Stimulated activated CD4-positive, alpha-beta T cell treated with anti-CD3 and anti-CD28 coated beads, Interleukin-1b, Interleukin-23, amount 100 ng/mL, for 1 hour (primary cell): ENCODE measurements at places on chromosomes 1 and 21.

DNA sequence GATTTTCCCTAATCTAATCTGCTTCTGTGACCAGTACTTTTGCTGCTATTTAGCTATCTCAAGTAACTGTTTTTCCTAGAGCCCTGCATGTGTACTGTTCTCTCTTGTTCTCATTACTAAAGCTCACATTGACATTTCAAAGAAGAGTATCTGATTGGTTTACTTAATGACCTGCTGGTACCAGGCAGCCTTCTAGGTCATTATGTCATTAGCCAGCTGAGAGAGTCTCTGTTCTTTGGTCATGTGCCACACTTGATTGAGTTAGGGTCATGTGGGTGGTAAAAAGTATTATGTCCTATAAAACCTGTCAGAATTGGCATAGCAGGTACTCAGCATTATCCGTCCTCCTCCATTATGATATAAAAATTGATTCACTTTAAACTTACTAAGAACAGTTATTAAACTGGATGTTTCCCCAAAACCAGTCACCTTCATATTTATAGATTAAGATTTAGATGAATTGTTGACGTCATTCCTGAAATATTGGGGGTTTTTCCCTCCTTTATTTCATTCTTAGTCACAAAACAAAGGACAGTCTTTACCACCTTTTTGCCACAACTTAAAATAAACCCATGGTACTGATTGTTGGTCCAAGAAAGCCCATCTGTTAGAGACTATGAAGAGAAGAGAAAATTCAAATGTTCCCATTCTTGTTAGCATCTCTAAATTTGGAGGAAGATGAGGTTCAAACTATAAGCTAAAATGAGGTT is 22.2 kb downstream of the FNDC5 start:
- DNase-seq = no peak

GRCh38 chr1:228508840-228509415 is 21.7 kb downstream of the RNF187 start:
- no peak for DNase-seq

GRCh38 chr1:70866542-70867264 is 180.9 kb downstream of the PTGER3 start:
- no peak for DNase-seq

- no peak for DNase-seq
Measured at GRCh38 chr1:34929497-34929852, at the start of gene DLGAP3. DLGAP3 (minus strand) TSS chr1:34929650; CDS start chr1:34905383, 24,267 bp downstream.

- DNase-seq = no peak
Measured at GRCh38 chr1:207234690-207235089, 86.8 kb upstream of the CD55 start.

GRCh38 chr1:224769452-224770335 is 153.6 kb downstream of the CNIH3 start:
- DNase-seq = no peak

DNA sequence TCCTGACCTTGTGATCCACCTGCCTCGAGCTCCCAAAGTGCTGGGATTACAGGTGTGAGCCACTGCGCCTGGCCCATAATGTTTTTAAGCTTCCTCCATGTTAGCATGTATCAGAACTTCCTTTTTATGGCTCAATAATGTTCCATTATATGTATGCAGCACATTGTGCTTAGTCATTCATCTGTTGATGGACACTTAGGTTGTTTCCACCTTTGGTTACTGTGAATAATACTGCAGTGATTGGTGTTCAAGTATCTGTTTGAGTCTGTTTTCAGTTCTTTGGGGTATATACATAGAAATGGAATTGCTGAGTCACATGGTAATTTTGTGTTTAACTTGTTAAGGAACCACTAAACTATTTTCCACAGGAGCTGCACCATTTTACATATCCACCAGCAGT is 17.7 kb downstream of the CMPK1 start:
- DNase-seq = no peak

DNA sequence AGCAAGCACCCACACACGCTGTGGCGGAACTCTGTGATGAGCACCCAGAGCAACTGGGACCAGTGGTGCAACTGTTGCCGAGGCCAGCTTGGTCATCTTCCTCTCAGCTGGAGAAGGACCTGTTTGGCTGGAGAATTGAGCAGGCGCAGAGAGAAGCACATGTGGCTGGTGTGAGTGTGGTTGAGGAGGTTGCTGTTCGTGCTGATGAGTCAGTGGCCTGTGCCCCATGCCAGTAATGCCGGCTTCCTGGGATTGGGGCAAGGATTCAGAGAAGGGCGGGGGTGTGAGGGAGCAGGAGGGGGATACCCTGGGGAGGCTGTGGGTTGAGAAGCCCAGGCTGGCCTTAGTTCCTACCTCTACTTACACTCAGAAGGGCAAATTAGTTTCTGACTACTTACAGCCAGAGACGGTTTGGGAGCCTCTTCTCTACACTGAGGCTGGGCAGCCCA is 57.5 kb upstream of the EPS8L3 start:
- DNase-seq = no peak

GRCh38 chr1:29251164-29252124 is 15.1 kb downstream of the PTPRU start:
- DNase-seq = no peak

DNA sequence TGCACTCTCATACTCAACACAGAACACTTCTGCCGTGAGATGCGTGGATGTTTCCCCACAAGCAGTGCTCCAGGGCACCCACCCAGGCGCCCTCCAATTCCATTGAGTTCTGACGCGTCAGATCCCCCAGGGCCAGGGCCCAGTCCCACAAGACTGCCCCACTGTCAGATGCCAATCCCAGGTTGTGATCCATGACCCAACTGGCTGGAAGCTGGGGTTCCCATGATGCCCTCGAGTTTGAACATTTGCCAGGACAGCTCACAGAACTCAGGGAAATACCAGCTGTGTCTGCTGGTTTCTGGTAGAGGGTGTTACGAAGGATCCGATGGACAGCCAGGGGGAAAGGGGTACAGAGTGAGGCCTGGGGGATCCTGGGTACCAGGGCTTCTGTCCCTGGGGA is 58.4 kb downstream of the AGPAT3 start:
- DNase-seq = no peak

- no peak for DNase-seq
Measured at GRCh38 chr21:34109075-34109474, 35.7 kb downstream of the MRPS6 start.

DNA sequence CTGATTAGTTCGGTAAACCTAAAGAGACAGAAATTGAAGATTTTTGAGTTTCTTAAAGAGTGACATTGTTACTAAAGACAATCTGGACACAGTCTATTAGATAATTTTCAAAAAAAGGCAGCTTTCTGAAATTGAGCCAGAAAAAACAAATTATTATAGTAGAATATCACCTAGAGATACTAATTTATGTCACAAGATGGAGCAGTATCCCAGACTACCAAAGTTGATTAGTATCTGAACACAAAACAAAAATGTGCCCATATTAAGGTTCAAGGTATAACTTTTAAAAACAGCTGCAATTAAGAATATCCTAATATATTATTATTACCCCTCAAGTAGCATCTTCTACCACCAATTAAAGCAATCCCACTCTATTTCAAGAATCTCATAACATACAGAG is 40.5 kb upstream of the SYT2 start:
- no peak for DNase-seq

DNA sequence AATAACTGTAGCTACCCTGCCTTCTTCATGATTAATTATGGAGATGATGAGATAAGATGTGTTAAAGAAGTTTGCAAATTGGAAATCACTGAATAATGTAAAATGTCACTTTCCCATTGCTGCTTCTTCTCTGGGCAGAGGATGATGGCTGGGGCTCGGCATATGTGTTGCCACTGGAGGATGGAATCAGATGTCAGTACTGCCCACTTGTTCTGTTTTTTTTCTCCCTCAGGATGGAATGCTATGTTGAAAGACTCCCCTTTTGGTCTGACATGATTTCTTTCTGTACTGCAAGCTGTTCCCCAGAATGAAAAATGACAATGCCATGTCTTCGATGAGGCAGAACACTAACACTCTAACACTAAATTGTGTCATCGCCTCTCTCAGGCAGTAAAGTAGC is 373.9 kb upstream of the SPAG17 start:
- no peak for DNase-seq

- no peak for DNase-seq
Measured at GRCh38 chr1:153624965-153625611, 2.2 kb downstream of the S100A13 start.
